ENCODE measurements at places on chromosomes 5 and 9.

- H3K36me3 ChIP-seq = no peaks in the 10 kb centered on the region
- H3K27me3 ChIP-seq = peaks cover 5% of the 10 kb centered on the region
- peak overlapping the region; percentile 74 for H3K27ac ChIP-seq
- peak overlapping the region; percentile 18 for H3K4me3 ChIP-seq
These were observed 2.8 kb upstream of the WWC1 start for GRCh38 chr5:168288349-168289245.

- H3K27me3 ChIP-seq = no peaks in the 10 kb centered on the region
- peak overlapping the region; percentile 5 for H3K4me3 ChIP-seq
- no peaks in the 10 kb centered on the region for H3K36me3 ChIP-seq
- no peak overlapping the region for H3K27ac ChIP-seq
These were observed 196.0 kb upstream of the ANKRD55 start for GRCh38 chr5:56429110-56429561.

- H3K27me3 ChIP-seq = no peaks in the 10 kb centered on the region
- no peaks in the 10 kb centered on the region for H3K4me1 ChIP-seq
- no peaks in the 10 kb centered on the region for H3K36me3 ChIP-seq
- H3K27ac ChIP-seq = no peak overlapping the region
These were observed 338.2 kb upstream of the TARS1 start for GRCh38 chr5:33102551-33102950.

DNA sequence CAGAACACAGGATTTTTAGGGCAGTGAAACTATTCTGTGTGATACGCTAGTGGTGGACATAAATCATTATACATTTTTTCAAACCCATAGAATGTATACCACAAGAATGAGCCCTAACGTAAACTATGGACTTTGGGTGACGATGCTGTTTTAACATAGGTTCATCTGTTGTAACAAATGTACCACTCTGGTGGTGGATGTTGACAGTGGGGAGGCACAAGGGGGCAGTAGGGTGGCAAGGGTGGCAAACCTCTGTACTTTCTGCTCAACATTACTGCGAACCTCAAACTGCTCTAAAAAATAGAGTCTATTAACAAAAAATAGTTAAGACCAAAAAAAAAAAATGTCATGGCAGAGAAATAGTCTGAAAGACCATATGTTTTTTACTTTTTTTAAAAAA is 9.1 kb upstream of the MVB12B start:
- H3K36me3 ChIP-seq = no peaks in the 10 kb centered on the region
- no peak for DNase-seq
- no peak overlapping the region for H3K4me3 ChIP-seq
- H3K27me3 ChIP-seq = no peaks in the 10 kb centered on the region
- H3K4me1 ChIP-seq = no peaks in the 10 kb centered on the region

DNA sequence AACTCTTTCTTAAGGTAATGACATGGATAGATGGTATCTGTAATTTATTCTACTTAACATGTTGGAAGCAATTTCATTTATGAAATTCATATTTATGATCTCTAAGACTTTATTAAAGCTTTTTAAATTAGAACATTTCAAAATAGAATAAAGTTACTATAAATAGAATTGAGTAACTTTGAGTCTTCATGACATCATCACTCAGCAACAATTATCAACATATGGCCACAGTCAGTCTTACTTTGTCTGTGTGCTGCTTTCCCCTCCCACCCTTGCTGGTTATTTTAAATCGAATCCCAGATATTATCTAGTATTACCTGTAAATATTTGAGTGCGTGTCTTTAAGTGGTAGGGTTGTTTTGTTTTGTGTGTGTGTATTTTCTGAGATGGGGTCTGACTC is 65.2 kb downstream of the IPO11 start:
- DNase-seq = no peak
- peaks cover 20% of the 10 kb centered on the region for H3K36me3 ChIP-seq
- H3K27ac ChIP-seq = no peak overlapping the region
- H3K4me1 ChIP-seq = no peaks in the 10 kb centered on the region
- no peaks in the 10 kb centered on the region for H3K27me3 ChIP-seq
- no peak overlapping the region for H3K4me3 ChIP-seq

DNA sequence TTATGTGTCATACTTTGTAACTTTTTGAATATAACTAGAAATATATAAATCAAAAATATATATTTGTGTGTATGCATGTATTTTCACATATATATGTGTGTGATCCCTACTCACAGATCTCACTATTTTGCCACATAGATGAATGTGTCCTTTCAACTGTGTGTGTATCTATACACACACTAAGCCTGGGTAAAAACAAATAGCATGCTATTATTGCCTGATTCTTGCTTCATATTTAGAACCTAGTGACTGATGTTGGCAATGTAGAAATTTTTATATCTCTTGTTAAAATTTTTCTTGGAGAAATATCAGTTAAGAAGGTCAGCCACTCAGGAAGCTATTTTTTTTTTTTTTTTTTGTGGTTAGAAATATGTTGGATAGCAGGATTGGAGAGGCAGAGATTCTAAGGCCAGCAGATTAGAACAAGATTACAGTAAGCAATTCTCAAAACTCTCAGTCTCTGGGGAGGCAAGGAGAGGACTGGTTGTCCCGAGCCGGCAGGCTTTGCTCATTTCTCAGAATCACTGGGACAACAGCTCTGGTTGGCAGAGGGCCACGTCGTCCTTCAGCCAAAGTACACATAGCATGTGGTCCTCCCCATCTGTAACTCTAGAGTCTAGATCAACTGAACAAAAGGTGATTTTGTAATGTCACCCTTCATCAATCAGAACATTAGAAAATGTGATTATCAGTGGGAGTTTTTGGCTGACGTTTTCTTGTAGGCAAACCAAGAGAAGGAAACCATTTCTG is 19.7 kb downstream of the C6 start:
- no peaks in the 10 kb centered on the region for H3K36me3 ChIP-seq
- peak; percentile 32 for DNase-seq
- no peaks in the 10 kb centered on the region for H3K27me3 ChIP-seq

- H3K27me3 ChIP-seq = no peaks in the 10 kb centered on the region
- DNase-seq = no peak
- H3K4me3 ChIP-seq = no peak overlapping the region
These were observed 221.4 kb downstream of the MAPKAP1 start for GRCh38 chr9:125485471-125486151.

DNA sequence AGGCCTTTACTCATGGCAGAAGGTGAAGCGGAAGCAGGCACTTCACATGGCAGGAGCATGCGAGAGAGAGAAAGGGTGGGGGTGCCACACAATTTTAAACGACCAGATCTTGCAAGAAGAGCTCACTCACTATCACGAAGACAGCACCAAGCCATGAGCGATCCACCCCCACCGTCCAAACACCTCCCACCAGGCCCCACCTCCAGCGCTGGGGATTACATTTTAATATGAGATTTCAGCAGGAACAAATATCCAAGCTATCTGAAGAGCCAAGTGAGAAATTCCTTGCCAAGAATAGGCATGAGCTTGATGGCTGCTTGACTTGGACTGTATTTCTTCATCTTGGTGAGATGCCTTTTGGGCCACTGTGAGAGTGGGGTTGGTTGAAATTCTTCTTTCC is 88.0 kb downstream of the PDZD2 start:
- no peaks in the 10 kb centered on the region for H3K27me3 ChIP-seq
- no peaks in the 10 kb centered on the region for H3K36me3 ChIP-seq
- no peak overlapping the region for H3K27ac ChIP-seq
- H3K4me3 ChIP-seq = no peak overlapping the region
- H3K4me1 ChIP-seq = no peaks in the 10 kb centered on the region

DNA sequence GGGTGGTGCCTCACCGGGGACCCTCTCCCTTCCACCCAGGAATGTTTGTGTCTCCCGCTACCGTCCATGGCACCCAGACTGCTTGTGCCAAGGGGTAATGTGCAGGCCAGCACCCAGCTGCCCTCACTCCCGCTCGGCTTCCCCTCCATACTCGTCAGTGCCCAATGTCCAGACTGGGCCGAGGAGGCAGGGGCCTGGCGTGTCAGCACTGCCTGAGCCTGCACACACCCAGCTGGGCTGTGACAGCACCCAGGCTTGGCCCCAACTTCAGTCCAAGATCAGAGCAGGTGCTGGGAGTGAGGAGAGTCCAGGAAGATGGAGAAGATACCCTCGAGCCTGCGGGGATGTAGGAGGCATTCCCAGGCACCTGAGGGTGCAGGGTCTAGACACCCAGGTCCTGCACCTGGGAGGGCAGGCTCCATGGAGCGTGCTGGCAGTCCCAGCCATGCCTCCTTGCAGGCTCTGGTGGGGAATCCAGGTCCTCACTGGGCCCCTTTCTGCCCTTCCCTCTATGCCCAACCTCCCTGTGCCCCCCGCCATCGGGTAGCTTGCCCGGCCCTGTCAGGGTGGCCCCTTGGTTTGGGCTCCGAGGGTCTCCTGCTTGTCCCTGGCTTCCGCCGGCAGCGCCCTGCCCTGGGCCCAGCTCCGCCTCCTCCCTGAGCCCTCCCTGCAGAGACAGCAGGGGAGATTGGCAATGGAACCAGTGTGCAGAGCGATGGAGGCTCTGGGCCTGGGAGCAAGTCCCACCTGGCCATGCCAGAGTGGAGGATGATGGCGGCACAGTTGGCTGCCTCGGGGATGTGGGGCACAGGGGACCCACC is 250.8 kb upstream of the EDIL3 start:
- DNase-seq = no peak
- no peaks in the 10 kb centered on the region for H3K27me3 ChIP-seq
- H3K36me3 ChIP-seq = no peaks in the 10 kb centered on the region
- no peaks in the 10 kb centered on the region for H3K4me1 ChIP-seq

- no peaks in the 10 kb centered on the region for H3K36me3 ChIP-seq
- peaks cover 9% of the 10 kb centered on the region for H3K4me1 ChIP-seq
- no peaks in the 10 kb centered on the region for H3K27me3 ChIP-seq
- no peak overlapping the region for H3K27ac ChIP-seq
These were observed 1.9 kb downstream of the CDH18 start for GRCh38 chr5:19986031-19986619.

- no peaks in the 10 kb centered on the region for H3K27me3 ChIP-seq
- no peak overlapping the region for H3K4me3 ChIP-seq
- no peaks in the 10 kb centered on the region for H3K36me3 ChIP-seq
- DNase-seq = no peak
- no peaks in the 10 kb centered on the region for H3K4me1 ChIP-seq
- H3K27ac ChIP-seq = no peak overlapping the region
These were observed 12.6 kb upstream of the UGT3A2 start for GRCh38 chr5:36079200-36079781.

- no peaks in the 10 kb centered on the region for H3K27me3 ChIP-seq
- no peak overlapping the region for H3K27ac ChIP-seq
- H3K4me1 ChIP-seq = no peaks in the 10 kb centered on the region
- H3K4me3 ChIP-seq = no peak overlapping the region
These were observed 482.0 kb downstream of the DTWD2 start for GRCh38 chr5:118506217-118506852.

DNA sequence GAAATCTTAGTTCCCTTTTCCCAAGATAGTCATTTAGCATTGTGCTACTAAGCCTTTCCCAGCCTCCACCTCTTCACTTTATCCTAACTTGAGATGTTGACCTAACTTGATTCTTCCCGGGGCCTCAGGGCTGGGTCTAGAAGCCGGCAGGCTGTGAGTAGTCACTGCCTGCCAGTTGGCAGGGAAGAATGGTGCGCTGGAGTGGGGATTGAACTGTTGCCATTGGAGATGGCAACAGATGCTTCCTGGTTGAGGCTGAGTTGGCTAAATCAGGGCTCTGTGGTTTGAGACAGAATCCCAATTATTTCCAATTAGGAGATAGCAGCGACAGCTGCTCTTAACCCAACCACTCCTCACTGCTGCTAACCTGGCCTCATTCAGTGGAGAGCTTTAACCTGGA is 343.1 kb downstream of the BRINP1 start:
- H3K4me3 ChIP-seq = no peak overlapping the region
- peaks cover 24% of the 10 kb centered on the region for H3K4me1 ChIP-seq
- no peaks in the 10 kb centered on the region for H3K27me3 ChIP-seq
- H3K27ac ChIP-seq = peak overlapping the region; percentile 82
- no peak for DNase-seq

GRCh38 chr9:106626936-106627335 is 236.0 kb upstream of the ZNF462 start:
- no peaks in the 10 kb centered on the region for H3K36me3 ChIP-seq
- no peak for DNase-seq
- no peaks in the 10 kb centered on the region for H3K27me3 ChIP-seq
- H3K4me3 ChIP-seq = no peak overlapping the region

- no peak for DNase-seq
- no peaks in the 10 kb centered on the region for H3K36me3 ChIP-seq
- no peaks in the 10 kb centered on the region for H3K4me1 ChIP-seq
- H3K27me3 ChIP-seq = no peaks in the 10 kb centered on the region
- no peak overlapping the region for H3K4me3 ChIP-seq
- no peak overlapping the region for H3K27ac ChIP-seq
These were observed 37.2 kb downstream of the GOLM1 start for GRCh38 chr9:86061972-86062739.

- no peak overlapping the region for H3K27ac ChIP-seq
- no peaks in the 10 kb centered on the region for H3K36me3 ChIP-seq
- no peaks in the 10 kb centered on the region for H3K27me3 ChIP-seq
- no peaks in the 10 kb centered on the region for H3K4me1 ChIP-seq
These were observed 721.2 kb downstream of the CDH18 start for GRCh38 chr5:19266791-19267190.

DNA sequence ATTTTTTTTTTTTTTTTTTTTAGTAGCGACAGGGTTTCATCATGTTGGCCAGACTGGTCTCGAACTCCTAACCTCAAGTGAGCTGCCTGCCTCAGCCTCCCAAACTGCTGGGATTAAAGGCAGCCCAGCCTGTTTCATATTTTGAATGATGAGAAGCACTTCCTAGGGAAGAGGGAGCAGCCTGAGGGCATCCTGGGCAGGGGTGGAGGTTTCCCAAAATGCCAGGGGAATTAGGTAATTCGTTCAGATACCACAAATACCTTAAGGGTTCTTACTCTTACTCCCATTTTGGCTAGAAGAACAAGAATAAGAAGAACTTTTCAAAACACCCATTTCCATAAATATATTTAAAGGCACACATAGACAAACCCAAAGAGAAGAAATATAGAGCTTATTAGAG is 29.5 kb upstream of the RAPGEF1 start:
- no peaks in the 10 kb centered on the region for H3K4me1 ChIP-seq
- H3K27ac ChIP-seq = no peak overlapping the region
